ENCODE measurements at places on chromosomes 1 and 21.

- no peak for DNase-seq
Observed at GRCh38 chr1:51101976-51102375, at the start of gene C1orf185. Gene C1orf185 (plus strand): TSS chr1:51102228. CDS start chr1:51102234, 6 bp downstream.

DNA sequence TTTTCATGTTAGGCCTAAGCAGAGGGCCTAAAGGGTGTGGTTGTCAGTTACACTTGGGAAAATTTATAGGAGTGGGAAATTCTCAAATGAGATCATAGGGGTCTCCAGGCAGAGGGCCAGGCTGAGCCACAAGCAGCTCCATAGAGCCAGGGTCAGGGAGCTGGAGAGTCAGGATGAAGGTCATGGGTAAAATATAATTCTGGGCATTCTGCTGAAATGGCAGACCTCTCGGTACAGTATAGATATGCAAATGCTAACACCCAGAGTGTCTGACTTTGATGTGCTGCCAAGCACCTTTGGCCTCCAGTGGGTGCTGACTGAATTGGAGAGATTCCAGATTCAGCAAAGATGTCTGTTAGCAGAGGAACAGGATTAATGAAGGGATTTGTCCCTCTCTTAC, 40.1 kb downstream of the DNM3 start:
- no peak for DNase-seq

GRCh38 chr1:217315346-217315745, 315.5 kb downstream of the GPATCH2 start:
- no peak for DNase-seq

DNA sequence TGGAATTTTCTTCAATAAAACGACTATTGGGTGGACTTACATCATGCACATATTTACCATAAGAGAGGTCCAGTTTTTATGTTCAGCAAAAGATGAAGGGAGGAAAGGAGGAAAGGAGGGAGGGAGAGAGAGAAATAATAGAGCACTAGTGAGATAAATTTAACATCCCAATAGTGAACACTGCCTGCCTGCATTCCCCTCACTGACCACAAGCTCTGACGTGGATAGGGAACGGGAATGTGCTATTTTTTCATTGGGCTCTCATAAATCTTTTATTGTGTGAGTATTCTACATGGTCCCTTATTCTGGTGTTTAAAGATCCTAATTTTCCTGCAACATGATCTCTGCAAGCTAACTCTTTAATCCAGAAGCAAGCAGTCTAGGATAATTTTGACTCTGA, 82.1 kb downstream of the TTC3 start:
- no peak for DNase-seq

DNA sequence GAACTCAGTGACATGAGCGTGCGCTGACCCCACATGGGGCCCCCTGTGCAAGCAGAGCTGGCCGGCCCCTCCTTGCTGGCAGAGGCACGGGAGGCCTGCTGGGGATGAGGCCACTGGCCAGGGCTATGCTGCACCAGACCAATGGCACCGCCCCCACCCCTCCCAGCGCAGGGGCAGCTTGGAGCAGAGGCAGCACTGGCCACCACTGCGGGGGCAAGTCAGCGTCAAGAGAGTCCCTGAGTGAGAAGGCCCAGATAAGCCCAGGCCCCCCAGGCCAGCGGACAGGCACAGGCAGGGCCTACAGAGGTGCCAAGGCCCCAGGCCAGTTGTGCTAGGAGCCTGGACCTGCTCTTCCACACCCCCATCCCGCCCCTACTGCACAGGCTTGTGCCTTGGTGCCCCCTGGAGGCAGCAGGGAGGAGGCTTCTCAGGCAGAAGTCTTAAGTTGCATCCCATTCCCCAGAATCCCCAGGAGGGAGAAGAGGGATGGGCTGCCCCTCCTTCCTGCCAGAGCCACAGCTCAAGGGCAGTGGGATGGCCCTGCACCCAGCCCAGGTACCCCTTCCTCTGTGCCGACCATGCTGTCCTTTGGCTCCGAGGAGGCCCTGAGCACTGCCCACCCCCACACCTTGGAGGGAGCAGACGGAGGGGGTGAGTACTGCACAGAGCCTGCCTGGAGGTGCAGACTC, 35.8 kb downstream of the EPHX1 start:
- DNase-seq = peak; percentile 62

DNA sequence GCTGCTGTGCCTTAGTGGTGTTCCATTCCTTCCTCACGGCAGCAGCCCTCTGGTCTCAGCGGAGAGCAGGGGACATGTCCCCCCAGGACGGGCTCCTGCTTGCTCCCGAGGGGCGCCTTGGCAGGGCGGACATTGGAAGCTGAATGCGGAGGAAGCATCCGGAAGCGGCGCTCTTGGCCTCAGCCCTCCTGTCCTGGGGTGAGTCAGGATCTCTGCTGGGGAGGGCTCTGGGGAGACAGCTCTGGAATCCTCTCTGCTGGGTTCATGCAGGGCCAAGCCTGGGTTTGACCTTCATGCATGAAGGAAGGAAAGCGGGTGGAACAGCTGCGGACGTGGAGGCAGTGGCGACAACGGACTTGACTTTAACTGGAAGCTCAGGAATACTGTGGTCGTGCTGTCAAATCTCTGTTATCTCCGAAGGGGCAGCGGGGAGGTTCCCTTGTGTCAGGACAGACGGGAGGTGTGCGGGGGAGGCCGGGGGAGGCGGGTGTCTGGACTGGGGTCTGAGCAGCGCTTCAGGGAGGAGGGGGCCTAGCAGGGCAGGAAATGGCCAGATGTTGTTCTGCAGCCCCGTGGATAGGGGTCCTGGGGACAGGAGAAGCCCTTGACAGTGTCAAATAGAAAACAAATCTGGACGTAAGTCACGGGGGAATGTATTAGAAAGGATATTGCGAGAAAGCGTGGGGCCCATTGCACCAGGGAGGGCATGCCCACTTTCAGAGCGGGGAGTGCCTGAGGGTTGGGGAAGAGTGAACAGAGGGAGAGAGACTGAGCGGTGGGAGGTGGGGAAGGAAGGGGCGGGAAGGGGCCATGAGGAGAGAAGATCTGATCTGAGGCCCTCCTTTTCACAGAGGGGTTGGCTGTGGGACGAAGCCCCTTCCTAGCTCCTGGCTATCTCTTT, 26.6 kb downstream of the CRYAA start:
- DNase-seq = peak; percentile 39

DNA sequence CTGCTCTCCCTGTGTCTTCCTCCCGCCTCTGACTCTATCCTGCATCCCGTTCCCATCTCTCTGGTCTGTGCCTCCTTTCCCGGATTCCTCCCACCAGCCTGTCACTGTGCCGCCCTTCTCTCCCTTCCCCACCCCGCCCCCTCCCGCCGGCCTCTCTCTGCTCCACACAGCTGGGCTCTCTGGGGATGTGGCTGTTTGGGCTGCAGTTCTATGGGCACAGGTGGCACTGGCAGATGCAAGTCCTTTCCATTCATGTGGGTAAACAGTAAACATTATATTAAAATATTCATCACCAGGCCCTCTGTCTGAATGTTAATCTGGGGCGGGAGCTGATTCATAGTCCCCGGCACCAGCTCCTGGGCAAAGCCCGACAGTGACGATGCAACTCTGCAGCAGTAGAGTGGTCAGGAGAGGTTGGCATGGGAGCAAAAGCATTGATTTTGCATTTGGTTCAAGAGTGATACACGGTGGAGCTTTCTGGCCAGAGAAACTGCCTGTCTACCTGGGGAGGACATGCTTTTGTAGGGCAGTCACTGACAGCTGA, 249.3 kb downstream of the TNR start:
- no peak for DNase-seq

GRCh38 chr21:34284666-34285065, 79.1 kb upstream of the KCNE2 start:
- DNase-seq = no peak

GRCh38 chr1:58116284-58116683, 430.2 kb downstream of the OMA1 start:
- DNase-seq = no peak
